ENCODE measurements at places on chromosomes 6 and 20.

DNA sequence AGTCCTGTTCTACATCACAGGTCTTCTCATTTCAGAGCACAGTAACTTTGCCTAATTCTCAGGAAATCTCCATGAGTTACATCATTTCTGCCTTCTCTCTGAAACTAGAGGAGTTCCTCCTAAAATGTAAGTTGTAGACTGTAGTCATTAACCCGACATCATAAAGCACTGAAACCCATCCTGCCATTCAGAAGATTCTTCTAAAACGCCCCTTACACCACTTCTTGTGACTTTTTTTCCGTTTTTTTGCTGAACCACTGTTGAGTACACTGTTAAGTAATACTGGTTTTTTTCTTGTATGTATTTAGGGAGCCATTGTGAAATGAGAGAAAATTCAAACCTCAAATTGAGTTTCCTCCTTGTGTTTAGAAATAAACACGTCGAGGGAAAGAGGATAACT lies 117.3 kb downstream of the MAP3K4 start:
- DNase-seq = no peak

- DNase-seq = no peak
These were observed 208.4 kb downstream of the MANEA start for GRCh38 chr6:95785785-95786184.

DNA sequence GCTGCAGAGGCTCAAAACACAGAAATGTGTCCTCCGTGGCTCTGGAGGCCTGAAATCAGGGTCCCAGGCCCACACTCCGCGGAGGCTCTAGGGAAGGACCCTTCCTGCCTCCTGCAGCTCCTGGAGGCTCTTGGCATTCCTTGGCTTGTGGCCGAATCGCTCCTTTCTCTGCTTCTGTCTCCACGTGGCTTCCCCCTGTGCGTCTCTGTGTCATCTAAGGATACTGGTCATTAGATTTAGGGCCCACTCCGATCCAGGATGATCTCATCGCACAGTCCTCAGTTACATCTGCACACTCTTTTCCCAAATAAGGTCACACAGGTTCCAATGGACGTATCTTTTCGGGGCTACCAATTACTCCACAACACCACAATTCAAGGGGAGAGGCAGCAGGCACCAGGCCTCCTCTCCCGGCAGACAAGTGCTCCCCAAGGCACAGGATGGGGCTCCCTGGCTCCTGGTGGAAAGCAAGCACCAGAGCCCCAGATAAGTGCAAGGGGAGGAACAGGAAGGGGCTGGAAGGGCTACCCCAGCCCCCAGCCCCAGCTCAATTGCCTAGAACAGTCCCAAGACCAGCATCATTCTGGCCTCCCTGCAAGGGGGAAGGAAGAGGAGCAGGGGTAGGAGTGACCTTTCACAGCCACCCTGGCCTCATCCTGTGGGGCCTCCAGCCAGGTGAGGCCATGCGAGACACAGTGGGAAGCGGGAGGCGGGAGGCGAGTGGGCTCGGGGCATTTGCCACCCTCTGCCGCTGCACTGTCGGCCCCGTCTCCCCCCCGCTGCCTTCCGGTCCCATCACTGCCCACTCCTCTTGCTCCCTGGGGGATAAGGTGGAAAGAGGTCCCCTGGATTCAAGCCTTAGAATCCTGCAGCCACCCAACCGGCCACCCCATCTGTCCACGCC lies 16.3 kb downstream of the NTSR1 start:
- DNase-seq = no peak

GRCh38 chr6:158266131-158266530 lies 46.1 kb upstream of the TULP4 start:
- DNase-seq = no peak

- DNase-seq = no peak
These were observed 29.9 kb downstream of the PHACTR2 start for GRCh38 chr6:143707697-143708096.

- no peak for DNase-seq
These were observed 19.3 kb upstream of the SRC start for GRCh38 chr20:37326666-37327065.

All from bronchial epithelial cell (primary cell).